ENCODE measurements at places on chromosomes 3 and 15.

DNA sequence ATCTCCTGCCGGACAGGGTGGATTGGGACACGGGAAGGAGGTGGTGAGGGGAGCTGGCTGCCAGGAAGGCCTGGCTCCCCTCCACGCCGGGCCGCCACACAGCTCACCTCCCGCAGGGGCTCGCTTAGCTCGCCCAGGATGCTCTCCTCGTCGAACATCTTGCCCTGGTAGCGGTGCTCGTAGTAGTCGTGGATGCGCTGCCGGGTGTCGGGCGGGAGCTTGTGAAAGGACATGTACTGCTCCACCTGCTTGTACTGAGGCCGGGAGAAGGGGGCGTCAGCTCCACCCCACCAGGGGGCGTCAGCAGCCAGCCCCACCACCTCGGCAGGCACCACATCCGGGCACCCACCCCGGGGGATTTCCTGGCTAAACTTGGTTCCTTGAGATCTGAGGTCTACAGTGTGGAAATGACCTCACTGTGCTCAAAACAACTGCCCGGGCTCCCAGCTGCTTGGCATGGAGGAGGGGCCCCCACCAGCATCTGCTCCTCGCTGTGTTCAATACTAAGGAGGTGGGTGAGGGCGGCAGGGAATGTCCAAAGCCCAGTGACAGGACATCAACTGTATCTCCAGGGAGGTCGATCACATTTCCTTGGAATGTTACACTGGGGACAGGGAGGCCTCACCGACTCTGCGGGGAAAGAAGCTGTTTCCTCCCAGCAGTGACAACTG lies 43.4 kb downstream of the HCN4 start:
- DNase-seq = no peak

- no peak for DNase-seq
Measured at GRCh38 chr15:85063522-85064079, 81.9 kb downstream of the PDE8A start.

DNA sequence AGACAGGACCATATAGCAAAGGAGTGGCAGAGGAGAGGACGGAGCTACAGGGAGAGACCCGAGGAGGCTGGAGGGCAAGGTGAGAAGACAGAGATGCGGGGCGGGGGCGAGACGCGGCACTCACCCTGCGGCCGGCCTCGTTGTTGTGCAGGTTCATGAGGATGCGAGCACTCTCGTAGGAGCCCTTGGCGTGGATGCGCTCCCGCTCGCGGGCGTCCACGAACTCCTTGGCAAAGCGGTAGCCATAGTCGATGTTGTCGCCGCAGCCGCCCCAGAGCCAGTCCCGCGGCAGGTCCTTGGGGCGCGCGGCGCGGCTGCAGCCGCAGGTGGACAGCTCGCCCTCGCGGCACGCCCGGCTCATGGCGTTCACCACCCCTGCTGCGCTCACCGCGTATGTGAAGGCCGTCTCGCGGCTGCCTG lies 12.9 kb downstream of the WNT5A start:
- no peak for DNase-seq

- DNase-seq = no peak
Measured at GRCh38 chr3:9136746-9137465, 112.5 kb downstream of the SRGAP3 start.

- DNase-seq = no peak
Measured at GRCh38 chr15:59251001-59251845, 44.6 kb downstream of the LDHAL6B start.

DNA sequence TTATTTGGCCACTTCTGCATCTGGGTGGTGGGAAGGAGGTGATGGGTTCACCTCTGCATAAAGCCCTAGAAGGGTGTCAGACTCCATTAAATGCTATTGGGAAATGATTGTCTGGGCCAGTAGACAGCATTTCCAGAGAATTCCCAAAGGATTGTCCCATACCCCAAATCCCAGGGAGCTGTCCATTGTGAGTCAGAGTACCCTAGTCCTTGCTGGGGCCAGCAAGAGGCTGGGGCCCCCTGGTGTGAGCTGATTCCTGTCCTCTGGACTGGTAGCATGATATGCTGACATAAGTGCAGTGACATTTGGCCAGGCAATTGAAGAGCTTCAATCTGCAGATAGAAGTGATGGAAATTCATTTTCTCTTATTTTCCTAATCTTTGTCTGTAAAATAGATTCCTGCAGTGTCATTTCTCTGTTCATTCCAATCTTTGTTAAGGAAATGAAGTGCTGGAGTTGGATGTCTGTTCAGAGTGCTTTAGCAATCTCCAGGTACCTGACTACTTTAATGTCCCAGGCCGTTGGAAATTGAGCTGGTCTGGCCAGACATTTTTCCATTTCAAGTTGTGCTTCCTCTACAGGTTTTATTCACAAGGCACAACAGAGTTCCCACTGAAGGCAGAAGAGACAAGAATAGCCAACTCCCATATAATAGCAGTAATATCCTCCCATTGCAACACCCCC lies 91.2 kb downstream of the RPLP1 start:
- no peak for DNase-seq

DNA sequence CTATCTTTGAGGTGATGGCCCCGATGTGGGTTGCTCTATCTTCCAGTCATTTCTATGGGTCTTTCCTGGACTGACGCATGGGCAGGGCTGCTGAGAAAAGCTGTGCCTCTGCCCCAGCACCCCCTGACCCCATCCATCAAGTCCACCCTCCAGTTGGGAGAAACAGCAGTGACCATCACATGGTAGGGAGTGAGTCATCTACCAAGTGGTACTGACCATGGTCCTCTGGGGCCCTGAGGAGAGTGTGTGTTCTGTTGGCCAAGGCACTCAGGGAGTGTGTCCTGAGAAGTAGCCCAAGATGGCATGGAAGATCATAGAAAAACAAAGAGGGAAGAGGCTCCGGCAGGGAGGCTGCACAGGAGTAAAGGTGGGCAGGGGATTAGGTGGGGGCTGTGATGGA lies 1.6 kb upstream of the DNAH1 start:
- DNase-seq = no peak

DNA sequence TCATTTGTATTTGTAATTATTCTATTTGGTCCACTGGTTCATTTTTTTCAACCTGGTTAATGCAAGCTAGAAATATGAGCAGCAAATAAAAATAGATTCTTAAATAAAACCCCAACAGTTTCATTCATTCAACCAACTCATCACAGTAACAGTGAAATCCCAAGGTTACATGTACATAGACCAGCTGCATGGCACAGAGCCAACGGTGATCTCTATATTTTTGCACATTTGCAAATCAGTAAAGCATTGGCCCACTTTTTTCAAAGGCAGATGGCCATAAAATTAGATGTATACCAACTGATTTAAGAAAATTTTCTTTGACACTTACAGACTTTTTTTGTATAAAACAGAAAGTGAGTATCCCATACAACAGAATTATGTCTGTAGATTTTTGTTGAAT lies 49.3 kb downstream of the STRIT1 start:
- DNase-seq = no peak

DNA sequence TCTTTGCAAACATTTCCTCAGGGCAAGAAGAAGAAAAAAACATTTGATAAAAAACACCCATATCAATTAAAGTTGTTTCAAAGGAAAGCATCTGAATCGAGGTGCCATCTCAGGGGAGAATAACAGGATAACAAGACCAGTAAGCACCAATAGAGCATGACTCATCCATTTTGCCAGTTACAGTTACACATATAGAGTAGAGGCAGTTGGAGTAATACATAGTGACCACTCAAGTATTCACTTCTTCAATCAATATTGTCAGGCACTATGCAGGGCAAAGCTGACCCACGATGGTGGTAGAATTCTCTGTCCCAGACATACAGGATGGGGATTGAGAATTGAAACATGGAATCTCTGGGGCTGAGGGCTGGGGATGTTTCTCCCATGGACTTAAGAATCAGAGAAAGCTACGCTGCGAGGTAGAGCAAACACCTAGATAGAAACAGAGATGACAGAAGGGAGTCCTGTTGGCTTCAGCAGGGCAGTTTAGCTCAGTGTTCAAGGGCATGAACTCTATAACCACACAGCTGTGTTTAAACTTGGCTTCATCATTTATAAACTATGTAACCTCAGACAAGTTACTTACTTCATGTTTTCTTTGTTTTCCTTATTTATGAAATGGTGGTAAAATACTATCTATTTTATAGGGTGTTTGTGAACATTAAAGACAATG lies 186.4 kb upstream of the NANOGP8 start:
- no peak for DNase-seq

- no peak for DNase-seq
Measured at GRCh38 chr3:33260104-33260503, 17.1 kb upstream of the FBXL2 start.

- no peak for DNase-seq
Measured at GRCh38 chr15:58548308-58549012, 116.7 kb downstream of the LIPC start.

DNA sequence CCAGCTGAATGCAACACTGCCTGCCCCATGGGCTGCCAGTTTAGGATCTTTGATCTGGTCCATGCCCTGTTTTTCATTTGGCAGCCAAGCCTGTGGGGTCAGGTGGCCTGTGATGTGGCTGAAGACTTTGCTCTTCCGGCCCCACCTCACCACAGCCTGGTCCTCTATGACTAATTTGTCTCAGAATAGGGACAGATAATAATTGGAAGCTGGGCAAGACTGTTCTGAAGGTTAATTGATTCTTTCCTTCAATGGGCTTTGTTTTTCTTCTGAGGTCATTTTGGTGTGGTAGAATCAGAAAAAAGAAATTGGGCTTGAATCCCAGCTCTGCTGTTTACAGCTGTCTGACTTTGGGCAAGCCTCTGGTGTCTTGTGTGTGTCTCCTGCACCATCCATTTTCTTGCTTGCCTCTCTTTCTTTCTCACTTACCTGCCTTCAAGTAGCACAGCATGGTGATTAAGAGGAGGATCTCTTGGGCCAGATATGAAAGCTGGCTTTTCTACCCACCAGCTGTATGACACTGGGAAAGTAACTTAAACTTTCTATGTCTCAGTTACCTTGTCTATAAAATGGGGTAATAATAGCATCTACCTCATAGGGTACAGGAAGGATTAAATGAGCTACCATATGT lies 24.2 kb downstream of the ABHD2 start:
- peak; percentile 71 for DNase-seq

DNA sequence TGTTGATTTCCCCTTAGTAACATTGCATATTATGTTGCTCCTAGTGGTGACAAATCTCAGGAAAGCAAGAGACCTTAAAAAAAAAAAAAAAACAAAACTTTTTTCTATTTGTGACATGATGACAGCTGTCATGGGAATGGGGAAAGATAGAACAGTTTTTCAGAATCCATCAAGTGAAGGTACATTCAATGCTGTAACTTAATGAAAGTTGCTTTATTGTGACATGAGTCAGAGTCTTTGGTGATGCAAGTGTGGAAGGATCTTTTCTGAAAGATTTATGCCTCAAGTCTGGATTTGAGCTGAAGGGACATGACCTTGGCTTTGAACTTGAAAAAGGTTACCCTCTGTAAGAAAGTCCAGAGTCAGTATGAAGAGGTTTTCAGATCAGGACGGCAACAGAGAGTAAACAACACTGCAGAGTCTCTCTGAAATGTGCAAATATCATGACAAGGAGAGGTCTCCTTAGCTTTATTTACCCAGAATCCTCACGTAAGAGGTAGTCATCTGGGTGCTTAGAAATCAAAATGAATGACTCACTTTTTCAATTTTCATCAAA lies 424.7 kb downstream of the CNTN4 start:
- DNase-seq = no peak

- no peak for DNase-seq
Measured at GRCh38 chr3:195612075-195612800, 28.5 kb upstream of the APOD start.

- no peak for DNase-seq
Measured at GRCh38 chr15:31035610-31036009, 44.2 kb upstream of the MTMR10 start.

DNA sequence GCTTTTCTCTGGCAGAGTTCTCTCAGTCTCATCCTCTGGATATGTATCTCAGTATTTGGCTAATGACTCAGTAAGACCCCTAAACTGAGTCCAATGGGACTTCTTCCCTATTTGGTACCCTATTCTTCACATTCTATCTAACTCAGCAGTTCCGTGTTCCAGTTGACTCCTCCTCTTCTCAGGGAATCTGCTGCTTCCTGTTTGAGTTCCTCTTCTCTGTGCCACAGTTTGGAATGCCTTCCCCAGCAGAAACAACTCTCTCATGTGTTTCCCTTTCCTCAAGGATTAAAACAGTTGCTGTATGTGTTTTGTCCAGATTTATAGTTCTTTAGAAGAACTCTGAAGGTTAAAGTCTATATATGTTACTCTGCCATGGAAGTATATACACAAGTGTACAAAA lies 344.0 kb upstream of the RARB start:
- DNase-seq = no peak

GRCh38 chr3:174442302-174442682 lies 416.8 kb upstream of the NAALADL2 start:
- no peak for DNase-seq

GRCh38 chr3:18680758-18681157 lies 255.6 kb upstream of the SATB1 start:
- no peak for DNase-seq

DNA sequence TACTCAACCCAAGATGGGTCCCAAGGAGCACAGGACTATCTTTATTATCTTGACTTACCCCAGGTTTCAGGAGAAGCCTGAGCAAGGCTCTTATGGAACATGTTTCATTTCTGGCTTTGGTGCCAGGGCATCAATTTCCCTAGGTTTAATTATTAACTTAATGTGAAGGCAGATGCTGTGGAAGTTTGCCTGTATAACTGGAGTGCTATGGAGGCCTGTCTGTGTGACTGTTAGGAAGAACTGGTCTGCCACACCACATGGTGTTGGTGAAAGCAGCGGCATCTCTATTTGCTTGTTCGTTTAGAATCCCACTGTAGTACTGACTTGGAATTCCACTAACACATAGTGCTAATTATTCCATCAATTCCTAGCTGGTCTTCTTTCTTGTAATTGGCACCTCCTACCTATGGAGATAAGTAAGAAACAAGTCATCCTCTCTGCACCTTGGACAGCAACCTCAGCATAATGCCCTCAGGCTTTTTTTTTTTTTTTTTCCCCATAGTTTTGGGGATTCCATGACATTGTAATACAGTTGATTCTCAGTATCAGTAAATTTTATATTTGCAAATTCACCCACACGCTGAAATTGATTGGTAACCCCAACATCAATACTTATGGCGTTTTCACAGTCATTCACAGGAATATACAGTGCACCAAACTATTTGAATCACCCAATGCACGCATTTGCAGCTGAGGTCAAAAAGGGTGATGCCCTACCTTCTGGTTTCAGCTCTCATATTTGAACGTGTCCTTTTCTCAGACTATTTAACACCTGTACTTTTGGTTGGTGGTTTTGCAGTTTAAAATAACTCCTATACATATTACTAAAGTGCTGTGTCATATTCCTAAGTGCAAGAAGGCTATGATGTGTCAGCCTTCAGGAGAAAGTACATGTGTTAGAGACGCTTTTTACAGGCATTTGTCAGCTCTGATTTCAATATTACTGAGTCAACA lies 772.8 kb upstream of the LMCD1 start:
- DNase-seq = no peak

Data from hepatocyte (in vitro differentiated cells).